ENCODE measurements at places on chromosomes 11 and 22.

- DNase-seq, result no peak
These were observed at the start of the genes C11orf21 and TSPAN32 for GRCh38 chr11:2301631-2302305. C11orf21 (minus strand) TSS chr11:2301918; CDS start chr11:2301808, 110 bp downstream. TSPAN32 (plus strand) TSS chr11:2302013; CDS start chr11:2302150, 137 bp downstream.

DNA sequence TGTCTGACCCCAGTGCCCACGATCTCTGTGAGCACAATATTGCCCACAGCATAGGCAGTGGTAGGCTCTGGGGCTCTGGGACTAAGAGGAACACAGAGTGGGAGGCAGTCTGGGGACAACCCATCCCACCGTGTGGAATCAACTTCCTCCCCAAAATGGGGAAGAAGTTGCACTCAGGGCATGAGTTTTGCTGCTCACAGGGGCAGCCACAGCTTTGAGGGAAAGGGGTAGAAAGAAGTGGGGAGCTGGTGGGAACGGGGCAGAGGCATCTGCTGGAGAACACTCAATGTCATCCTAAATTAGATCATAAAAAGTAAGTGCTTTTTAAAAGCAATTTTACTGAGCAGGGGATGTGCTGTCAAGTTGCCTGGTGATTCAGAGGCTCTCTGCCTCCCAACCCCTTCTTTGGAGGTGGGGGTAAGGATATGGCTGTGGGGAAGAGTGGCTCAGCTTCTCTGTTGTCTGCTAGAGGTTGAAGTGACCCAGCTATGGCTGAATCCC, 233.8 kb upstream of the NCAM1 start:
- no peak for DNase-seq

- no peak for DNase-seq
These were observed 76.0 kb downstream of the LARGE1 start for GRCh38 chr22:33844273-33844672.

- no peak for DNase-seq
These were observed 16.2 kb downstream of the PIWIL4 start for GRCh38 chr11:94583213-94583865.

DNA sequence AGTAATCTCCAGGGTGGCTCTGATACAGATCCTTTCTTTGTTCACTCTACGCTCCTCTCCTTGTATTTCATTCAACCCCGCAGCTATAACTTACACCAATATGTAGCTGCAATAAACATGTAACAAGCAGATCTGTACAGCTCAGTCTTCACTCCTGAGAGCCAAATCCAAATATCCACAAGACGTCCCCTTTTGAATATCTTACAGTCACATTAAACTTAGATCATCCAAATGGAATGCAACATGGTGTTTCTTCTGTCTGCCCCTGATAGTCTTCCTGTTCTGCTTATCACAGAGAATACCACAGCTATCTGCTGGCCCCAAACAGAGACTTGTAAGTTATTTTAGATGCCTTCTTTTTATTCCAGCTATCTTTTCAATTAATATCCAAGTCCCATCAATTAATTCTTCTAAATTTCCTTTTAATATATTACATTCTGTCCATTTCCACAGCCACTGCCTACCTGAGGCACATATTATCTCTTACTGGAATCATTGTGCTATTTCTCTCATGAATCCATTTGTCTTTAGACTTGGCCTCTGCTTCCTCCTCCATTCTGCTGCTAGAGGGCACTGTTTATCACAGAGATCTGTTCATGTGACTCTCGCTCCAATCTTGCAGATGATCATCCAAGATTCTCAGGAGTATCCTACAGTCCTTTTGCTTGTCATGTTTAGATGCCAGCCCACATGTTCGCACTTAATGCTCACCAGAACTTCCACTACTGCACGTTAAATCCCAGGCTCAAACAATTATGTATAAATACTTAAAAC, 908.6 kb downstream of the NTM start:
- no peak for DNase-seq

- DNase-seq, result no peak
These were observed 578 bp upstream of the PARVG start for GRCh38 chr22:44179989-44180705.

GRCh38 chr11:61817471-61818202, 834 bp upstream of the FADS1 start:
- no peak for DNase-seq

GRCh38 chr11:110445437-110445836, 15.7 kb downstream of the FDX1 start:
- DNase-seq, result no peak

DNA sequence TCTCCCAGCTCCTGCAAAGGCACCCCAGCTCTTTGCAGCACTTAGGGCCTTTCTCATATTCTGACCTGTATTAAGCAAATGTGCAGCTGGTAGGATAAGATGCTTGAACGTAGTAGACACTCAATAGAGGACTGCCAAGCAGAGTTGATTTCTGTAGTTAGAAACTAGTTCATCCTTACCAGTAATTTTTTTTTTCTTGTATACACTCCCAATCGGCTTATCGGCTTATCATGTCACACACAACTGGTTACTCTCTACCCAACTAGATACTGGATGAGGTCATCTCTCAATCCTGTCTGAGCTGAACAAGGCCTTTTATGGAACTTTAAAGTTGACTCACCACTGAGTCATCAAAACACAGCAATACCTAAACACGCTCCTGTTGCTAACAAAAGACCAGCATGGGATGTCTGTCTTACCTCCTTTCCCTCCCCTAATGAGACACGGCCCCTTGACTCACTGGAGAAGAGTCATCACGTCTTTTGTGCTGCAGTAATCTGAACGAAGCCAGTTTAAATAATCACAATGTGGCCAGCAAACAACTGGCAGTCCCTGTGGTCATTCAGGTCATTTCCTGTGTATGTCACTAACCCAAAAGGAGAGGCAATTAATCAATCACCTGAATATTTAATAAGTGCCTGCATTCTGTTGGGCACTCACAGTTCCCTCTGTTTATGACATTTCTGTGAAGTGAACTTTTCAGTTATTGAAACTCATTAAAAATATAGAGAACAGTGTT, 7.5 kb upstream of the WEE1 start:
- DNase-seq, result peak; percentile 100

DNA sequence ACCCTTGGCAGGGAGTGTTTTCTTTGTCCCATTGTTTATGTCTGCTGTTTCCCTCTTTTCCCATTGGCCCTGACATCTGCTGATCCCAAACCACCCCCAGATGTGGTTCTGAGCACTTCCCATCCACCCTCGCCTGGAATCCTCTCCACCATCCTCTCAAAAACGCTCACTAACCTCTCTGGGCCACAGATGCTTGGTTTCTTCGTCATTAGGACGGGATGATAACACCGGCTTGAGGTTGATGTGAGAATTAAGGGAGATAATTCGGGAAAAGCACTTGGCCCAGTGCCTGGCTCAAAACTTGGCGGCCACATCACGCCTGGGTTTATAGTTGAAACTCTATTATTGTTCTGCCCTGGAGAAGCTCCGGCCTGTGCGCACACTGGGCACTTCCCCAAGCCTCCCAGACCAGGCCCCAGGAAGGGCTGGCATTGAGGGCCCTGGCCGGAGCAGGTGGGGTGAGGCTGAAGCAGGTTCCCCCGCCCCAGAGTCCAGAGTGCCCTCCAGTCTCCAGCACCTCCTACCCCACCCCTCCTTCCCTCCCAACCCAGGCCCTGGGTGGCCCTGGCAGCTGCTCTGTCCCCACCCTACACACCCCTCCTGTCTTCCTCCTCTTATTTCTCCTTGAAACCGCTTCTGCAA, 63.7 kb downstream of the CYTH4 start:
- peak; percentile 84 for DNase-seq

Data from GM04503 (cell line).